COLO829 (cell line): ENCODE measurements at places on chromosomes 11 and 22.
A peak's percentile ranks its signal among the peaks of the same experiment; 100 is the strongest.

DNA sequence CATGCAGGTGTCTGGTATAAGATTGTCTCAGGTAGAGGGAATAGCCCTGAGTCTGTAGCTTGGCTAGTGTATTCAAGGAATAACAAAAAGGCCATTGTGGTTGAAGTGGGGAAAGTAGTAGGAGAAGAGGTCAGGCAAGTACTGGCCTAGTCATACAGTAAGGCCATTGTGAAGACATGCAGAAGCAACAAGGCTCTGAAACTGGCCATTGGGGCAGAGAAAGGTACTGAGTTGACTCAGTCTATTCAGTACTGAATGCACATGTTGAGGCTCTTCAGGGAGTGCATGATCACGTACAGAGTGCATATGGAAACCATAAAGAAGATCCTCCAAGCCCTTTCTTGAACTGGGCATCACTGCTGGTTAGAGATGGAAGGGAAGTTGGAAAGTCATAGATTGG lies 477.6 kb downstream of the SOX6 start:
- DNase-seq, result peak; percentile 74

DNA sequence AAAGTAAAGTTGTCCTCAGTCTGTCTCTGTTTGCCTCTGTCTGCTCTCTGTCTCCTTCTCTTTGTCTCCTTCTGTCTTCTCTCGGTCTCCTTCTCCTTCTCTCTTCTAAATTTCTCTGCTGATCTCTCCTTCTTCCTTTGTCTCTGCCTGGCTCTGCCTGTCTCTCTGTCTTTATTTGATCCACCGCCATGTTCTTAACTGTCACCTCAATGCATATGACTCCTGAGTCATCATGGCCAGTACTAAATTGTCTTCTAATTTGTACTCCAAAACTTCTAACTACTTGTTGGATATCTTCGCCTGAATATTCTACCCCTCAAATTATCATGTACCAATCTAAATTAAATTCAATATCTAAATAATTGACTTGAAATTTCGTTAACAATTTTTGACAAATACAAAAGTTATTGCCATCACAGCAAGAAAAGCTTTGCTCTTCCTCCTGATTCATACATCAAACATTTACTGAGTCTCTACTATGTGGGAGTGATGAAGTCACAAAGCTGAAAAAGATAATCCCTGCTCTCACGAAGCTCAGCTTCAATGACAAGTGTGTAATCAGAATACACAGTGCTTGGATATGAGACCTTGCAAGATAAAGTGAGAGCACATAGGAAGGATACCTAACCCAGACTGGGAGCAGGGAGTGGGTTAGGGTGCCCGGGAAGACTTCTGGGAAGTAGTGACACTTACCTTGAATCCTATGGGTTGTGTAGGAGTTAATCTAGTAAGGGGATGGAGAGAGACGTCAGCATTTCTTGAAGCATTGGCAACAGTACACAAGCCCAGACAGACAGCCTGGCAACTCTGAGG lies 193.0 kb downstream of the MAML2 start:
- DNase-seq, result no peak

DNA sequence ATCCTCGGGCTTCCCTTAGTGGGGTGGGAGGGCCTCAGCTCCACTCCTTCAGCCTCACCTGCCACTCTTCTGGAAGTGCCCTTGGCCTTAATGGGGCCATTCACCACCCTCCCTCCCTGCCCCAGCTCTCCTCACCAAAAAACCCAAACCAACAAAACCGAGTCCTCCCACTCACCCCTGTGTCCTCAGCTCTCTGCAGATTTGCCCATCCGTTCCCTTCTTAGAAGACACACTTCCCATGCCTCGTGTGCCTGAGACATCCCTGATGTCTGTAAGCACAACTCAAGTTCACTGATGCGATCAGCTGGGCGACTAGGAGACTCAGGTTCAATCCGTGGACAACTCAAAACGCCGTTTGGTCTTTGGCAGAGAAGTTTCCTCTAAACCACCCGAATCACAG lies 839.2 kb downstream of the TBC1D22A start:
- no peak for DNase-seq

DNA sequence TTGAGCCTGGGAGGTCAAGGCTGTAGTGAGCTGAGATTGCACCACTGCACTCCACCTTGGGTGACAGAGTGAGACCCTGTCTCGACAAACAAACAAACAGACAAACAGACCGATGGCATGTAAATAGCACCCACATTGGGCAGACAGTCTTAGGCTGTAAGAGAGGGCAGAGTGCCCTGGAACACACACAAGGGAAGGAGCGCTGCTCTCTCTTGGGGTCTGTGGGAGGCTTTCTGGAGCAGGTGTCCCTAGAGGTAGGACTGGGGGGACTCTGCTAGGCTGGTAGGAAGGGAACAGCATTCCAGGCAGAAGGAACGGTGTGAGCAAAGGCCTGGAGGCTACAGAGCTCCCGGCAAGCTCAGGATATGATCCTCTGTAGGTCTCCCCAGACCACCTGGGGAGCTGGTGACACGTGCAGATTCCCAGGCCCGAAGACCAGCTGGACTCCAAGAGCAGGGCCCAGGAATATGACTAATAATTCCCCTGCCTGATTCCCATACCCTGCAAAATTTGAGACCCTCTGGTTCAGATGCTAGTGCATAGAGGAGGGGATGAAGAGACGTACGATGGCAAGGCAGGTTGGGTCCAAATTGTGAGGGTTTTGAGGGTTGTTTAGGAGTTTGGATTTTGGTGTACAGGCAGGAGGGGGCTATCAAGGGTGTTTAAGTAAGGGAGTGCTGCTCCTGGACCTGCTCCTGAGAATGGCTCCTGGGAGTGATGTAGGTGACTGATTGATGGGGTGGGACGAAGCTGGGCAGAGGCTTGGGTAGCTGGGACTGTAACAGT lies 11.6 kb downstream of the SMIM38 start:
- DNase-seq, result no peak

- DNase-seq, result no peak
These were observed 1457.0 kb downstream of the BRD1 start for GRCh38 chr22:48370508-48371325.

DNA sequence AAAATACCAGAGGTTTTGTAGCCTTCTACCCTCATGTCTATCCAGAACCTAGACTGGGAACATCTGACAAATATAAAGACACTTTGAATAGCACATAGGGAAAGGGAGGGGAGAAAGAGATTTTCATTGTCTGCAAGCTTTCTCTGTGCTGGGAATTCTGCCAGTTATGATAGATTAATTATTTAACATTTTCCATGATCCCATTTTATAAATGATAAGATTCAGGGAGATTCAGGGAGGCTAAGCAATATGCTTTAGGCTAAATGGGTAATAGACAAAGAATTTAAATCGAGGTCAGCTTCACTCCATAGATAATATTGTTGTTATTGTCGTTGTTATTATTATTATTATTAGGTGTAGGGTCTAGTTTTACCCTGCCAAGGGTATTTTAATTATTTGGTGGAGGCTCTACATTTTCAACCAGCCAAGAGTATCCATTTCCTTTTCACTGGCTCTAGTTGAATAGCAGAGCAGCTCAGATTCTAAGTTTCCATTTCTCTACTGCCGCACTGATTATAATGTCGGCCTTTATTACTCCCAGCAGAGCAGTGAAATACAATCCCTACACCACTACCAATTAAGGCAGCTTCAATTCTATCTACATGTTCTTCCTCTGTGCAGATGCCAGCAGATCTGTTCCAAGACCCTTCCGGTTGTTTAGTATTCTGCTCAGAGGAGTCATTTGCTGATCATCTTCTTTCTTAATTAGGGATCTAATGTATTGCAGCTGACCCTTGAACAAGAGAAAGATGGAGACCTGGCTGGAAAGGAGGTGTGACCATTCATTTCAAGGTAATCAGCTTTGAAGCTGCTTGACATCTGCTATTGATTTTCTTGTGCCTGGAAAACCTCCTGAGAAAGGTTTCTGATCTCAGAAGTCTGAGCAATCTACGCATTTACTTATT lies 23.8 kb upstream of the SYN3 start:
- no peak for DNase-seq

GRCh38 chr11:86938900-86939880 lies 16.0 kb downstream of the FZD4 start:
- DNase-seq, result no peak

- DNase-seq, result peak; percentile 42
These were observed 7.3 kb upstream of the SYT7 start for GRCh38 chr11:61587951-61588727.

GRCh38 chr11:133715602-133716001 lies 129.7 kb downstream of the SPATA19 start:
- DNase-seq, result no peak
